ENCODE measurements at places on chromosomes 11 and 22.

- DNase-seq = no peak
Measured at GRCh38 chr11:68002938-68003845, 705 bp downstream of the UNC93B1 start.

DNA sequence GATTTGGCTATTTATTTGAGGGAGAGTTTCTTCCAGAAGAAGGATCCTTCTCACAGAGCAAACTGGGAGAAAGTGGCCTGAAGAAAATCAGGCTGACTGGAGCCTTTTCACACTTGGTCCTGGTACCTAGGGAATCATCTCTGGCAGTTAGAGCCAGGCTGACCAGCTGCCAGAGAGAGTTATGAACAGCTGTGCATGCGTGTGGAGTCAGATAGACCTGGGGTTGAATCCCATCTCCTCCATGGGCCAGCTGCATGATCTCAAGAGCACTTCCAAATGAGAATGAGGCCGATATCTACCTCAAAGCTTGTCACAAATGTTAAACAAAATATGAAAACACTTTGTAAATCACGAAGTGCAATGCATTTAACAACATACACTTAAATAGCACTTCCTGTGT lies 390.0 kb downstream of the TENM4 start:
- peak; percentile 42 for DNase-seq

DNA sequence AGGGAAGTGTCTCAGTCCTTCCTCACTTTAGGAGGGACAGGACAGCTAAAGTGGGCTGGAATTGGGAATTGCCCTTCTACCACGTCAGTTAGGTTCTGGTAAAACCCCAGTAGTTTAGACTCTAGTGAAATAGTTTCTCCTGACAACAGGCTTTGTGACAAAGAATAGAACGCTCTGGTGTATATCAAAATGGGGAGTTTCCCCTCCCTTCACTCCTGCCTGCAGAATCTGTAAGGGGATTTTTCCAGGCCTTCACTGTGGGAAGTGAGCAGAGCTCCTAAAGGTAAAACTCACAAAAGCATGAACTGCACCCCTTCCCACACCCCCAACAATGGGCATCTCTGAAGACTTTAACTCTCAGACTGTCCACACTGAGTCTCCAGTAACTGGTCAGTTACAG lies 460.9 kb upstream of the LRRC4C start:
- no peak for DNase-seq

DNA sequence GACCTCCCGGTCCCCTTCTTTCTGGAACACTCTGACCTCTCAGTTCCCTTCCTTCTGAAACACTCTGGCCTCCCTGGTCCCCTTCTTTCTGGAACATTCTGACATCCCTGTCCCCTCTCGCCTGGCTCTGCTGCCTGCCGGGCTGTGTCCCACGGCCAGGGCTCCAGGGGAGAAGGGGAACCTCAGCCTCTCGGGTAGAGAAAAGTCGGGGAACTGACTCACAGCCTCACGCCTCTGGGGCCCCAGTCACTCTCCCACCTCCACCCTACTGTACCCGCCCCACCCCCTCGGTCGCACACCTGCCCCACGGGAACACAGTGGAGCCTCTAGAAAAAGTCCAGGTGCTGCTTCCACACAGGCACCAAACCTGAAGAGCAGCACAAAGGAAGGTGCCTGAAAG lies 93.3 kb downstream of the BRD1 start:
- no peak for DNase-seq

- DNase-seq = peak; percentile 16
Measured at GRCh38 chr22:29156507-29156906, 49.2 kb upstream of the EMID1 start.

DNA sequence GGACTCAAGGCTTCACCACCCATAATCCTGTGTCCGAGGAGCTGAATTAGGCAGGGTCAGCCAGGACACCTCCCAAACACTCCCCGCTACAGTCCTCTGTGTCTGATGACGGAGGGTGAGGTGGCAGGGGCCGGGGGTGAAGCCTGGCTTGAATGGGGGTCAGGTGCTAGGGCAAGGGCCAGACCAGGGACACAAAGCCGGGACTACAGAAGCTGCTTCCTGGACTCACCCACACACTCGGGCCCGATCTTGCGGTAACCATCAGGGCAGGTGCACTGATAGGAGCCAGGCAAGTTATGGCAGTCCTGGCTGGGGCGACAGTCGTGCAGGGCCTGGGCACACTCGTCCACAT lies 2.3 kb downstream of the EFEMP2 start:
- no peak for DNase-seq

DNA sequence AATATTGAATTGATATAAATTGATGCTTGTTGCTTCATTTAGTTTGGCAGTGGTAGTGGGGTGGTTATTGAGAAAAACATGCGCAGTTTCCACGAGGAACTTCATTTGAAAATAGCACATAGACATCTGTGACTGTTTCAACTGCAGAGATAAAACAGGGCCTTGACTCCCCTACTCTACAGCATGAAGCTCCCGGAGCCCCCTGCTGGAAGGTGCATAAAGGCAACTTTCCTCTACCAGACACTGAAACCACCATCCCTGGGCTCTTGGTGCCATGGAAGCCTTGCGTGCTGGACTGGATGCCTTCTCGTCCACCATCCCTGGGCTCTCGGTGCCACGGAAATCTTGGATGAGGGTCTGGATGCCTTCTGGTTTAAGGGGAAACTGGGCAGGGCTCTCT lies 195.9 kb downstream of the CSNK2A3 start:
- DNase-seq = peak; percentile 21

- DNase-seq = peak; percentile 41
Measured at GRCh38 chr11:41446107-41446506, 13.3 kb downstream of the LRRC4C start.

DNA sequence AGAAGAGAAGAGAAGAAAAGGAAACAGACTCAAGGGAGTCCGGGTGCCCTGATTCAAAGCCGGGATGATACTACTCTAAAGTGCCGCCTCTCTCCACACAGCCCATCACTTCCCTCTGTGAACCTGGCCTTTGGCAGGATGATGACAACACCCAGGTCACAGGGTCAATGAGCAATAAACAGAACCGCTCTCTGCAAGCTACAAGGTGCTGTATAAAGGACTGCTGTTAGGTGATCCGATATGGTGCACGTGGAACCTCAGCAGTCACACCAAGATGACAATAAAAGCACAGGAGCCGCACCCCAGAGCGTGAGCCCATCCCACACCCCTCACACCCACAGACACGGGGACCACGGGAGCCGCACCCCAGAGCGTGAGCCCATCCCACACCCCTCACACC lies 10.7 kb downstream of the TTLL1 start:
- no peak for DNase-seq

GRCh38 chr11:113261709-113262475 lies 52.5 kb upstream of the TTC12 start:
- DNase-seq = peak; percentile 60

DNA sequence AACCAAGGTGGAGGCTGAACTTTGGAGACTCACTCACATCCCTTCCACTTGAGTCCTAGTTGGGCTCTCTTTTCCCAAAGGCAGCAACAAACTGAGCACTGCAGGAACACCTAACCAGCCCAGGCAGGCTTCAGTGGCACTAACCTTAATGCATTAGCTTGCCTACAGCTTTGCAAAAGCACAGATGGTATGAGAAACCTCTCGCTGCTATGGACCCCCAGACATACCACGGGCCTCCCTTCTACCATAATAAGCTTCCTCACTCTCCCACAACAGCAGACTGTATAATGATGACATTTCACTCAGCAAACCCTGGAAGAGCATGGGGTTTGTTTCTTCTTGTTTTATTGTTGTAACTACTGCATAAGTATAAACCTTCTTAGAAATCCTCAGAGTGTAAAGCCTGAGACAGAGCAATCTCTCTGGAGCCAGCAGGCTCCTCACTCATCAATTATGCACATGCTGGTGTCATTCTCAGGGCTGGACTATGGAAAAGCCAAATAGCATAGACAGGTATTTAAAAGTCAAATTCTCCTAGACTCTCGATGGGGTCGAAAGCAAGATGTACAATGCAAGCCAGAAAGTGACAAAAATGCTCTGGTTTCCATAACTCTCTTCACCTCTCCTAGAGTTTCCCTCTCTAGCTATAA lies 167.6 kb downstream of the NXPE2 start:
- no peak for DNase-seq

- no peak for DNase-seq
Measured at GRCh38 chr11:110032957-110033570, 60.1 kb upstream of the ZC3H12C start.

GRCh38 chr11:70433966-70434812 lies 35.9 kb downstream of the CTTN start:
- DNase-seq = no peak

DNA sequence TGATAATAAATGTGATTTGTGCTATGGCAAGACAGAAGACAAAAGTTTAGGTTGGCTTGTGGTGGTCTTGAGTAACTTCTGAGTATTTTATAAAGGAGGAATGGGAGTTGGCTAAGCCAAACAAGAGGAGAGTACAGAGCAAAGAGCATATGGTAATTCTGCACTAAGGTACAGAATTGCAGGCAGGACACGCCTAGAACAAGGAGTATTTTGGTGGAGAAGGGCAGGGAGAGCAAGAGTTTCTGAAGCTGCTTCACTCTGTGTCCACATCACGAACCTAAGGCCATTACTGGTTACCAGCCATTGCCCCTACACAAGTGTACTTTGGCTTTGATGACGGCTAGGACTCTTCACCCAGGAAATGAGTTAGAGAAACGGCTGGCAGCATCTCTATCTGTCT lies 170.9 kb downstream of the SPON1 start:
- DNase-seq = no peak

- DNase-seq = no peak
Measured at GRCh38 chr22:48803171-48803947, 1024.3 kb downstream of the BRD1 start.

- no peak for DNase-seq
Measured at GRCh38 chr11:13921545-13921944, 41.0 kb upstream of the SPON1 start.

DNA sequence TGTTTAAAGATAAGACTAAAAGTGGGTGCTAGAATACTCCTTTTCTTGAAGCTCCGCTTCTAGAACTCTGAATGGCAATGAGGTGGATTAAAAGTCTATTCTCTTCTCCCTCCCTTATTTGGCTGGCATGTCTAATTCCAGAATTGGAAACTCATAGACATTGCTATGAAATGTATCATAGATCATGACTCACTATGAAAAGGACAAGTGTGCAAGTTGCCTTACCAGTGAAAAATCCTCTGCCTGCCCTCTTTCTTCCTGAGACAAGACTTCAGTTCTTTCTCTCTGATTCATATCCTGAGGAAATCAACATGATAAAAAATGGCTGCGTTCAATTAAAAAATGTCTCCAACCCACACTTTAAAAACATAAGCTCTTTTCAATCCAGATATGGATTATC lies 73.2 kb upstream of the BLID start:
- peak; percentile 98 for DNase-seq

DNA sequence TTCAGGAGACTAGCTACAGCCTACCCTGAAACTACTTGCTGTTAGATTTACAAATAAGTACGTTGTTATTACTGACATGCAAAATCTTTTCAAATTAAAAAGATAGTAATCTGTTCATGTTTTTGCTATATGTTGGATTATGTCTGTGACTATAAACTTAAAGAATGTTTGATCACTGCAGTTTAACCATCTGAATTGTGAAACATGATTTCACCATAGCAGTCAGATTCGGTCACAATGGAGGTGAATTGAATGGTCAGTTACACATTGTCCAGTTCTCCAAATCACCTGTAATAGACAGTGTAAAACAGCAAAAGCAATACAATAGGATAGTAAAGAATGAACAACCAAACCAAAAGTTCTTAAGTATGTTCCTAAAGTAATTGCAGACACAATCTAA lies 43.3 kb downstream of the CCDC83 start:
- no peak for DNase-seq

- no peak for DNase-seq
Measured at GRCh38 chr11:72236774-72237111, 7.2 kb downstream of the PHOX2A start.

DNA sequence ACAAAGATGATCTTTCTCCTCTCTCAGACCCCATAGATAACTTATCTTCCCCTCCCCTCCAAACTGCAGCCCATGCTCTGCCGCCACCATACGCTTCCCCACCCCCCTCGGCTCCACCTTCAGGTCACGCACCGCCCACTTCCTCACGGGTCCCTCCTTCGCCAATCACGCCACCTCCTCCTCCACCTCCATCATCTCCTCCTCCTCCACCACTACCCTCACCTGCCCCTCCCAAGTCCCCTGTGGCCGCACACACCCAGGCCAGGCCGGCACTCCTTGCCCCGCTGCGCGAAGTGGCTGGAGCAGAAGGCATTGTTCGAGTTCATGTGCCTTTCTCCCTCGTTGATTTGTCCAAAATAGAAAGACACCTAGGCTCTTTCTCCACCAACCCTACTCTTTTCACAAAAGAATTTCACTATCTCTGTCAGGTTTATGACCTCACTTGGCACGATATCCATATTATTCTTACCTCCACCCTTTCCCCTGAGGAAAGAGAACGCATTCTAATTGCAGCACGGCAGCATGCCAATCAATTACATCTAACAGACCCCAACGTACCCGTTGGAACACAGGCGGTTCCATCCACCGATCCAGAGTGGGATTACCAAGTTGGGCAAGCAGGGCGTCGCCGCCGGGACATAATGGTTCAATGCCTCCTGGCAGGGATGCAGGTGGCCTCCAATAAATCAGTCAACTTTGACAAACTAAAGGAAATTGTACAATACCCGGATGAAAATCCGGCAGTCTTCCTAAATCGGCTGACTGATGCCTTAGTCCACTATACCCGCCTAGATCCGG lies 12.3 kb upstream of the OR56A3 start:
- no peak for DNase-seq

DNA sequence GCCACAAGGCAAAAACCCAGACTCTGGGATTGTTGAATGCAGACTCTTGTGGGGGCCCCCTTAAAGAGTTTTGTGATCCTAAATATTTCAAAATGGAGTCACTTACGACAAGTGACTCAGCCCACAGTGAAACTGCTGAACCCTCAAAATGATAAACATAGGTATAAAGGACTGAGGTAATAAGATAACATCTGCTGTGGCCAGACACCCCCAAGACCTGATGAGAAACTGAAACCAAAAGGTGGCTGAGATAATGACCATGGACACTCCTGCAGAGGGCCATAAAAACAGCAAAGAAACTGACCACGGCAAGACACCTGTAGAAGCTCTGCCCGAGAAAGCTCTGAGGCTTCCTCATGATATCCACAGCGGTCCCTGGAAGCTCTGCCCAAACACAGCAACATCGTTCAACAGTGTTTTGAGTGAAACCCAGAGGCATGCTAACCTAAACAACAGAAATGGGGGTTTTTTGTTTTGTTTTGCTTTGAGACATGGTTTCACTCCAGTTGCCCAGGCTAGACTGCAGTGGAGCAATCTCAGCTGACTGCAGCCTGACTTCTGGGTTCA lies 1.6 kb upstream of the PLAAT4 start:
- DNase-seq = no peak

- DNase-seq = no peak
Measured at GRCh38 chr22:41935509-41935908, 8.9 kb upstream of the TNFRSF13C start.

GRCh38 chr22:23609983-23610781 lies 21.9 kb downstream of the DRICH1 start:
- no peak for DNase-seq

GRCh38 chr22:22673099-22673498 lies 28.7 kb downstream of the GGTLC2 start:
- no peak for DNase-seq

- no peak for DNase-seq
Measured at GRCh38 chr22:19971276-19972124, 29.9 kb upstream of the TXNRD2 start.

GRCh38 chr22:22684580-22685561 lies 40.5 kb downstream of the GGTLC2 start:
- DNase-seq = peak; percentile 45

GRCh38 chr11:9750551-9750950 lies 86.7 kb downstream of the SWAP70 start:
- no peak for DNase-seq
